ENCODE measurements at places on chromosomes 5 and 9.

- DNase-seq = no peak
Observed at GRCh38 chr5:14310901-14311300, 167.8 kb downstream of the TRIO start.

GRCh38 chr9:84438391-84438790 is 97.8 kb upstream of the SLC28A3 start:
- no peak for DNase-seq

GRCh38 chr5:16794269-16794913 is 141.7 kb downstream of the MYO10 start:
- no peak for DNase-seq

GRCh38 chr5:53246042-53246836 is 136.7 kb upstream of the MOCS2 start:
- DNase-seq = no peak

- no peak for DNase-seq
Observed at GRCh38 chr5:31113101-31113500, 80.4 kb upstream of the CDH6 start.

DNA sequence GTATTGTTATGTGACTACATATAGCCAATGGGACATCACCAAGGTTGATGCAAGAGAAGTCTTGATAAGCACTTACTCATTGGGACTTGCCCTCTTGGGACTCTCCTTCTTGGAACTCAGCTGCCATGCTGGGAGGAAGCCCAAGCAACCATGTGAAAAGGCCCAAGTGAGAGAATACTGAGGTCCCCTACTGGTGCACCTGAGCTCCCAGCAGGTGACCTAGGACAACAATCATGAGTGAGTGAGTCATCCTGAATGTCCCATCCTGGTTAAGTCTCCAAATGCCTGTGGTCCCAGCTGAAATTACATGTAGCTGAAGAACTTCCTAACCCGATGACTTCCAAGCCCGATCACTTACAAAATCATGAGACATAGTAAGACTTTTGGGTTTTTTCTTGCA is 260.7 kb downstream of the ICE1 start:
- DNase-seq = no peak

DNA sequence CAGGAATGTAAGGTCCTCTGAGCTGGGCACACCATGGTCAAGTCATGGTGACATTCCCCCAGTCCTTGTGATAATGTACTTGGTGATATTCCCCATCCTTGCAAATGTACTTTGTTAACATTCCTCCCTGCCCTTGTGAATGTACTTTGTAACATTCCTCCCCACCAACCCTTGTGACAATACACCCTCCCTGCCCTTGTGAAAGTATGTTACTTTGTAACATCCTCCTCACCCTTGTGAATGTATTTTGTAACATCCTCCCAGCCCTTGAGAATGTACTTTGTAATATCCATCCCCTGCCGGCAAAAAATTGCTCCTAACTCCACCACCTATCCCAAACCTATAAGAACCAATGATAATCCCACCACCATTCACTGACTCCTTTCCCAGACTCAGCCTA is 53.3 kb downstream of the RAPGEF6 start:
- no peak for DNase-seq

DNA sequence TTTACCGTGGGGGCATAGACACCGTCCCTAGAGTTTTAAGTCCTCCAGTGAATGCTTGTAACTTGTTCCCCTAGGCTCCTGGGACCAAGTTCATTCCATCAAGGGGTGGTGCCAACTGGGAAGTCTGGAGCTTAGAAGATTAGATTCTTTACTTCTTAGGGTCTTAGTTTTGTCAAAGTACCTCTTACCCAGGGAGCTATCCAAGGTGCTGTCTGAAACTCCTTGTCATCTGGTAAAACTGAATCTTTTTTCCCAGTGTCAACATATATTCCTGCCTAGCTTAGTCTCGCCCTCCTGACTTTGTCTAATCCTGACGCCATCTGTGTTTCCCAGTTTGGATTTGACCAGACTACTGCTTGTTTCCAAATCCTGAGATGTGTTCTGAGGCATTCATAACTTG is 41.6 kb downstream of the MAMDC2 start:
- no peak for DNase-seq

DNA sequence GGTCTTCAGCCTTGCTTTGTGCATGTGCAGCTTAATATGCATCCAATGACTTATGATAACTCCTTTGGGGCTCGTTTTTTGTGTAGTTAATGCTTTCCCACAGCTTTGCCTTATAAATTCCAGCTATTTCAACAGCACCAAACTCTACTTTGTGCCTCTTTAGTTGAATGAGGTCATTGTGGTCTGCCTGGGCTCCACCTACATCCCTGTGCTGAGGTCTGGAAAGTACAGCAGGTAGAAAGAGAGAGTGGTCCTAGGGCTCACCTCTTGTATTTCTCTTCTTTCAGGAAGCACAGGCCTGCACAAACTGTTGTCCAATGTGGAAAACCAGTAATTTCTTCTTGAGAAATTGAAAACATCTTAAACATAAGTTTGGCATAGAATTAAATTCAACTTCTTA is 167.2 kb downstream of the XRCC4 start:
- no peak for DNase-seq

DNA sequence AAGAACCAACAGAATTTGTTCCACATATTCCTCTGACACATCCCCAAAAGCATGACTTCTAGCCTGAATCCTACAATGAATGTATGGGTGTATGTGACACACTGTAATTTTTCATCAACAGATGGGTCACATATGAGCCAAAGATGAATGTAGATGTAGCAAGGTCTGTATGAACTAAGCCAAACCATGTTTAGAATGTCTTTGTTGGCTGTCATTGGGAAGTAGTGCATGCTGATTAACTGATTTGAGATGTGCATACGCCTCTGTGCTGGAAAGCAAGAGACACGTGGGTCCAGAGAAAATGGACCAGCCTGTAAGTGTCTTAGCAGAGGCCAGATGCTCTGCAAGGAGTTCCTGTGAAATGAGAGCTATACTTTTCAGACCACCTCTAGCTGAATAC is 222.0 kb downstream of the COMMD10 start:
- no peak for DNase-seq

GRCh38 chr9:109278848-109279247 is 42.0 kb downstream of the EPB41L4B start:
- DNase-seq = no peak

DNA sequence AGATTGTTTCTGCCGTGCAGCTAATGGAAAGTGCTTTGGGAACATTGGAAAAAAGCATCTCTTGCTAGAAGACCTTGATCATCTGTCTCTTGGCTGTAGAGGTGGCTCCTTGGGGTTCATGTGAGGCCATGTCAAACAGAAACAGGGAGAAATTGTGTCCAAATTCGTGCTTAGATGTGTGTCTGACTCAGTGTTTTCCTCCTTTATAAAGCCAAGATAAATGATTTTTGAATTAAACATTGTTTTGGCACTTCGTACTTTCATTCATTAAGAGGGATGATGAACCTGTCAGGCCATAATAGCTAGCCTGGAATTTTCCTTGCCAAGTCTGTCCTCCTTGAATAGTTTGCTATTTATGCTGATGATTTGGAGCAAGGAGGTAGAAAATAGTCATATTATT is 143.8 kb downstream of the FBXL7 start:
- no peak for DNase-seq

DNA sequence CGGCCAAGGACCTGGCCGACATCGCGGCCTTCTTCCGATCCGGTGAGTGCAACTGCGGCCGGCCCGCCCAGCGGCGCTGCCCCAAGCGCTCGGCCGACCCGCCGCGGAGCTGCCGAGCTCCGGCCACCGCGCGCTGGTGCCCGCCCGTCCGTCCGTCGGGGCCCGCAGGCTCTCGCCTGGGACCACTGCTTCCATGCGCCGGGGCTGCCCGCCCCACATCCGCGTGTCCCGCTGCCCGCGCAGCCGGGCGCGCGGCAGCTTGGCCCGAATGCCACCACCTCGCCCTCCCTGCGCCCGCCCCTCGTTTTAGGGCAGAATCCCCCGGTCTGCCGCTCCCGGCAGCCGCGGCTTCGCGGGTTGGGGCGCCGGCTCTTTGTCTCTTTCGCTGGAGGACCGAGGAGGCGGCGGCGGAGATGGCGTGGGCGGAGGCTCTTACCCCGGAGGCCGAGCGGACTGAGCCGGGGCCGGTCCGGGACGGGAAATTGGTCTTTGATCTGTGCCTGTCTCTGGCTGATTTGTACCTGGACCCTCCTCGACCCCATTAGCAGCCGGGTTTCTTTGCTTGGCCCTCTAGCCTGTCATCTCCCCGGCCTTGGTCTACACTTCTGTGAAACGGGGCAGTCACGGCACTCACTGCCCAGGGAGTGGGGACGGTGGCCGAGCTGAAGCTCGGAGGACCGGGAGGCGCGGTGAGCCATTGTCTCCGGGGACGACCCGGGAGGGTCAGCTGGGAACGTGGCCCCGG is 871 bp downstream of the TRIO start:
- peak; percentile 8 for DNase-seq

DNA sequence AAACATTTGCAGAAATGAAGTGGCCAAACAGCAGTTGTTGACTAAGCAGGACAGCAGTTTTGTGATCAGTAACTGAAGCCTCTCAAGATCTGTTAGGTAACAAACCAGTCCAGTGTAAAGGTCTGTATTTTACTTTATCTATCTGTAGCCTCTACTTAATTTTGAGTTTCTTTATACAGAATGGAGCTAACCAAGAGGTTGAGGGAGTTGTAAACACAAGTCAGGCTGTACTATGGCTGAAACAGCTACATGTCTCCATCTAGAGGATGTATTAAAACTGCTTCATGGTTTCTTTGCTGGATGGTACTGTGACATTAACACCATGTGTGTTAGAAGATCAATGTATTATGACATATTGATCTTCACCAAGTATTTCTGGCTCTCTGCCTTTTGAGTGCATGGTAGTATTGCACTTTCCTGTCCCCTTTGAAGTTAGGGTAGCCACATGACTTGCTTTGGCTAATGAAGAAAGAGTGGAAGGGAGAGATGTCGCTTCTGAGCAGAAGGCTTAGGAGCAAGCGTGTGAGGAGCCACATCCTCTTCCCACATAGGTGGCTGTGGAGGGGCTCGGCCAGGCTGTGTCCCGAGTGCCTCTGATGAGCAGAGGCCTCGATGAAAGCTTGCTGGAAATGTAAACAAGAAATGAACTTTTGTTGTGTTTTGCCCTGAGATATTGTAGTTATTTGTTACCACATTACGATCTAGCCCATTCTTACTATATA is 105.6 kb upstream of the PCA3 start:
- DNase-seq = peak; percentile 59

DNA sequence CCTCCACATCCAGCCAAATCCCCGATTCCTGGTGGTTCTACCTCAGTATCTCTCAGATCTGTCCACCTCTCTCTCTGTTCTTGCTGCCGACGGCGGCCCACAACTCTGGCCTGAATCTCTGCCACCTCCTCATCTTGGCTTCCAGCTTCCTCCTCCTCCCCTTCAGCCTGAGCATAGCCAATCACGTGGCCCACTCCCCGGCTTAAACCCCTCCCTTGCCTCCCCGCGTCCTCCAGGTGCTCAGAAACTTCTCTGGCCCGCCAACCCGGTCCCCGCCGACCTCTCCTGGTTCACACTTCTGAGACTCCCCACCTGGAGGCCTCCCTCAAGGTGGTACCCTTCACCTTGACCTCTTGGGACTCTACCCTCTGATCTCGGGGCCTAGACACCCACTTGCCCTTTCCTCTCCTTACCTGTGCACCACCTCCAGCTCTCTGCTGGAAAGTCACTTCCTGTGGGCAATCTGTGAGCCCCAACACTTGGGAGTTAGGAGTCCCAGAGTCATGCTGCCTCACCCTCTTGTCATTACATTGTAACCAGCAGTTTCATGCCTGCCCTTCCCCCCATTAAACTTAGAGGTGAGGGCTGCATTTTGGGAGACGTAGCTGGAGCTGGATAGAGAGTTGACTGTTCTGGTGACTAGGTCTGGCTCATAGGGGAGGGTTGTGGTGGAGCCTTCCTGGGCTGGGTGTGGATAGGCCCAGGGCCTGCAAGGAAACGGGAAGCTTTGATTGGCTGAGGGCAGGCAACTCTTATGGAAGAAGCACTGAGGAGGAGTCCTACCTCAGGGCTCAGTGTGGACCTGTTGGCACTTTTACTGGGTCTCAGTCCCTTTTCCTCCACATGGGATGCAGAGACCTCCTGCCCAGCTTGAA is 4.5 kb upstream of the SET start:
- DNase-seq = peak; percentile 81

GRCh38 chr5:177389241-177390169 is 5.3 kb downstream of the SLC34A1 start:
- DNase-seq = peak; percentile 76
